Lower leg skin (tissue), 4 donors: ENCODE measurements at places on chromosomes 11 and 22.

DNA sequence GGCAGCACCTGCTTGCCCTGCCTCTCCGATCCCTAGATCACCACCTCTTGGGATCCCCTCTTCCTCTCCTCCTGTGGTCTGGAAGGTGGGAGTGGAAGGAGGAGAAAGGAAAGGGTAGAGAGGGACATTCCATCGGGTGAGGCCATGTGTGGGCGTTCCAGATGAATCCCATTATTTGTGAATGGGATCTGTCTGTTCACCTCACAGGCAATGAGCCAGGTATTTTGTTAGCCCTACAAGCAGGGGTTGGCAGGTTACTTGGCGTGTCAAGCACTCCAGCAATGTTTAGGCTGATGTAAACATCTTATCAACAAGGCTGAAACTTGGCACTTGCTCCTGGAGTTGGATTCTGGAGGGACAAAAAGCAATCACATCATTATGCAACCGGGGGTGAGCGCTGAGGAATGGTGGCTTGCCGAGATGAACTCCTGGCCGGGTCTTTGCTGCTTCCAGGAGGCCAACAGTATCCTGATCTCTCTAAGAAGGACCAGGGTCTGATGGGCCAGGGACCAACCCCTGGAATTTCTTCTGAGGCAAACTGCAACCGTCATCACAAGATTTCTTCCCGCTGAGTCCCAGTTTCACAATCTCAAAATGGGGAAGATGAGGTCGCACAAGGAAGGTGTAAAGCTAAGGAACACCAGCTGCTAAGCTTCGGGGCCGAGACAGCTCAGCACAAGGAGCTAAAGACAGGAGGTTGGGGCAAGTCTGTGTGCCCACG, 7.8 kb downstream of the ADAMTS8 start:
- no peak for DNase-seq

- DNase-seq, result no peak
Observed at GRCh38 chr22:49564666-49565515, 262.8 kb downstream of the BRD1 start.

- DNase-seq, result no peak
Observed at GRCh38 chr11:100939571-100939970, 190.0 kb downstream of the PGR start.

DNA sequence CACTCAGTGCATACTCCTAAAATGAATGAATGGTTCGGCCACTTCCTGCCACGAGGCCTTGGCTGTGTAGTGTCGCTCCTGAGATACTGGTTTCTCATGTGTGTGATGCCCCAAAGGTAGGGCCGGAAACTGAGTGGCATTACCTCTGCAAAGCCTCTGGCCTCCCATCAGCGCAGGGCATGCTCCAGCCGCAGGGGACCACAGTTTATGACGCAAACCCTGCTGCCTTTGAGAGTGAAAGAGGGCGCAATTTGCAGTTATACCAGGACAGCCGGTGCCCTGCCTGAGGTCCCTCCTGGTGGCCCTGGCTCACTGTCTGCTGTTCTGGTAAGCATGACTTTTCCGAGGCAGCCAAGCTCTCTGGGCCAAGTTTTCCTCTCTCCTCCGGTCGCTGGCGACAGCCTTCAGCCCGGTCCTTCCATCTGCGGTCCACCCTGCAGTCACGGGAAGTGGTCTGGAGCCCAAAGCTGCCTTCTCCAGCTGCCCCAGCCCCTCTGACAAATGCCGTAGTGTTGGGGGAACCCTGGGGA, 2.4 kb upstream of the FGF3 start:
- no peak for DNase-seq

DNA sequence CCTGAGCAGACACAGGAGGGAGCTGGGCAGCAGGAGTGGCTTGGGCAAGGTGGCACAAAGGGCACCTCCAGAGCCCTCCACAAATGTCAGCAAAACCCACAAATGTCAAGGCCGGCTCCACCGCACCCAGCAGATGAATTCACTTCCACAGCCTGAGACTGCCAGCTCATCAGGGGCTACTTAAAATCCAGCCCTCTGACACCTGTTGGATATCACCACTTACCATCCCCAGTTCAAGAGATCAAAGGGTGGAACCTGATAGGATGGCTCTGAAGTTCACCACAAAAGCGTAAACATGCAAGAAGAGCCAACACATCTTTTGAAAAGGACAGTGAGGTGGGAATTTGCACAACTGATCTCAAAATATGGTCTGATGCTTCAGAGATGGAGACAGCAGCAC, 168.6 kb upstream of the GRK3 start:
- no peak for DNase-seq

- no peak for DNase-seq
Observed at GRCh38 chr11:123577081-123577598, 77.3 kb downstream of the SCN3B start.

- no peak for DNase-seq
Observed at GRCh38 chr11:64356498-64357411, 2.2 kb upstream of the RPS6KA4 start.

DNA sequence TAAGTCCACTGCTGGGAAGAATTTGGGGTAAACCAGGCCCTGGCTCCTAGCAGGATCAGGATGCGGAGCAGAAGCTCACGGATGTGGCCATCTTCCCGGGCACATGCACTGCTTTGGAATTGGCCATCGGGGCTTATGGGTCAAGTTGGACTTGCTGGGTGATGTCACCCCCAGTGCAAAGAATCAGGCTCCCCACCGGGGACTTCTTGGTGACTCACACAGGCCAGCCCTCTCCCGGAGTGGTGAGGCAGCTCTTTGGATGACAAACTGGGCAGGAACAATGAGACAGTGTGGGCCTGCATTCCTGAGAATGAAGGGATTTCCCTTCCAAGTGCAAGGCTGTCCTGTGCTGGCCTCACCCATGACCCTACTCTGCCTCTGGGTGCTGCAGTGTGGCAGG, 128.8 kb upstream of the ANO1 start:
- DNase-seq, result no peak

DNA sequence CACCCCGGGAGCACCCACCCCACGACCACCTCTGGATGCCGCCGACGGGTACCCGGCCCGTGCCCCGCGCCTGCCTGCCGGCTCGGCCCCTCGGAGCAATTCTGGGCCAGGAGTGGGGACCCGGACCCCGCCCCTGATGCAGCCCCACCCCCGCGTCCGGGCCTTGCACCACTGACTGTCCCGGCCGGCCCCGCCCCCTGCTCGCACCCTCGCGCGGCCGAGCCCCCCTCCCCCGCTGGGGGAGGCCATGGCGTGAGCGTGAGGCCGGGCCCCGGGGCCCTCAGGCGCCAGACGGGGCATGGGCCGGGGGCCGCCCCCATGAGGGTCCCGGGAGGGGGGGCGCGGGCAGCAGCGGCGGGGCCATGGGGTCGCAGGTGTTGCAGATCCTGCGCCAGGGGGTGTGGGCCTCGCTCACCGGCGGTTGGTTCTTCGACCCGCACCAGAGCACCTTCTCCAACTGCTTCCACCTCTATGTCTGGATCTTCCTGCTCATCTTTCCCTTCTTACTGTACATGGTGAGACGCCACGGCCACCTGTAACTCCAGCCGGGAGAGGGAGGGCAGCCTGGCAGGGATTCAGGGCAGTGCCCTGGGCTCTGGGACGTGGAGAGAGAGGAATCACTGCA, 486 bp downstream of the PCNX3 start:
- no peak for DNase-seq

DNA sequence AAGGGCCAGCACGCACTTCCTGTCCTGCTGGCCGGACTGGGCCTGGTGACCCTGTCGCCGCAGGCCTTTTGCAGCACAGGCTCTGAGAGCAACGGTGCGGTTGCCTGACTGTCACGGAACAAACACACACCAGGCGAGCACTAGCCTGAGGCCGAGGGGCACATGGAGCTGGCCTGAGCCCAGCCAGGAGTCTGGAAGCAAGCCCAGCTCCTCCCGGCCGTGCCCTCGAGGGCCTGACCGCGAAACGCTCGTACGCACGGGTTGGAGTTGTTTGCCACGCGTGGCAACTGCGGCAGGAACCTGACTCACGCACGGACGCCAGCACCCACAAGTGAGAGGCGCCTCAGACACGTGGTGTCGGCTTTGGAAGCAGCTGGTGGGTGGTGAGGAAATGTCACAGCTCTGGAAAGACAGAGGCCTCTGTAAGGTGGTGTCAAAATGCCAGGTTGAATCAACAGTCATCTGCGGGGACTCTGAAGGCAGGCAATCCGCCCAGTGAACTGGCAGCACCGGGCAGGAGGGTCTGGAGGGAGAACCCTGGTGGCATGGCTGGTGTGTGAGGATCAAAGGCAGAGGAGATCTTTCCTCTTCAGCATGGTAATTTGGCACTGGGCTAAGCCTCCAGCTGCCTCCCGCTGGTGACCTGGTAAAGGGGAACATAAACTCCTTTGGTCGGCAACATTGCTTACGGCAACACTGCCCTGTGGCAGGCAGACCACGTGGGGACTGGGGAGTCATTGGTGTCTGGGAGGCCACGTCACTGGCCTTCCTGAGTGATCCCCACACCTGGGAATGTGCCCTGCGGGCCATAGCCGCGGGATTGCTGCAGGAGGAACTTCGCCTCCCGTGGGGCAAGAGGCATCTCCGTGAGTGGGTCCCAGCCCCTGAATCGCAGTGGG, 15.3 kb upstream of the IL17REL start:
- no peak for DNase-seq

DNA sequence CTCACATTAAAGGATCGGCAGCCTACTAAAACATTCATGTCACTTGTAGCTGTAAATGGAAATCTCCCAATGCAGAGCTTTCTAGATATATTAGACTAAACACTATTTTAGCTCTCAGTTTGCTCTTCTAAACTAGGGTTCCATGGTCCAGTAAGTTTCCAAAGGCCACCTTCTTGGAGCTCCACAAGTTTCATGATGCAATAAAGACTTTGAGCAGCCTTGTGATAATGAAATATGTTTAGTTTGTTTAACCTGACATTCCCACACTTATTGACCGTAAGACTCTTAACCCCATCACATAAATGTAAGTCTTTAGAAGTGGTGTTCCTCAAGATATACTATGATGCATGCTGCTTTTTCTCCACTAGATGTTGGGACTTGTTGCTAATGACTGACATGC, 87.7 kb downstream of the TRIM44 start:
- no peak for DNase-seq

- DNase-seq, result no peak
Observed at GRCh38 chr11:58564231-58564630, 11.4 kb downstream of the LPXN start.

- DNase-seq, result no peak
Observed at GRCh38 chr22:48185071-48186055, 1422.9 kb downstream of the TBC1D22A start.
